ENCODE measurements at places on chromosomes 3 and 15. TPM values are rescaled to one million over a fixed set of nuclear protein-coding genes. Genes with fewer than 3 reads are reported as not detected.

Gene ZPLD1
- total RNA-seq = not detected

Gene LYZL4
- total RNA-seq = not detected

DNA sequence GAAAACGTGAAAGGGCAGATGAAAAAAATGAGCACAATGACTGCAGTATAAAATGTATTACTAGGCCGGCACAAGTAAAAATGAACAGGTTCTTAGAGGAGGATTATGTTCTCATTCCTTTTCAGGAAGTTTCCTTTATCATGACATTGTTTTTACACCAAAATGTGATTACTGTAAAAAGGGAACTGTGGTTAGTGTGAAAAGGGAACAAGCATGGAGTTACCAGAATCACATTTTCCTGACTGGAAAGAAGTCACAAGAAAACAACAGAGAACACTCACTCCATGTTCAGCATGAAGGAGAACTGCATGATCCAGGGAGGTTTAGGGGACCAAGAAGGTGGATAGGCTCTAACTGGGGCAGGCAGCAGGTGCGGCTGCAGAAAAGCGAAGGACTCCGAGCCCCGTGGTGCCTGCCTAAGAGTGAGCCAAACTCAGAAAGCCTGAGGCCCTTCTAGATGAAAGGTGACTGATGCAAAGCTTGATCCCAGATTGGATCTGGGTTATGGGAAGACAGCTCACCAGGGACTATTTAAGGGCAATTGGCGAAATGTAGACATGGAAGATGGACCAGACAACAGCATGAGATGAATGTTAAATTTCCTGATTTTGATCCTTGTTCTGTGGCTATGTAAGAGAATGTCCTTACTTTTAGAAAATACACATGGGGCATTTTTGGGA, 77.3 kb downstream of the CCR1 start:
- no peak for DNase-seq

Gene CPLX3
- total RNA-seq = not detected

DNA sequence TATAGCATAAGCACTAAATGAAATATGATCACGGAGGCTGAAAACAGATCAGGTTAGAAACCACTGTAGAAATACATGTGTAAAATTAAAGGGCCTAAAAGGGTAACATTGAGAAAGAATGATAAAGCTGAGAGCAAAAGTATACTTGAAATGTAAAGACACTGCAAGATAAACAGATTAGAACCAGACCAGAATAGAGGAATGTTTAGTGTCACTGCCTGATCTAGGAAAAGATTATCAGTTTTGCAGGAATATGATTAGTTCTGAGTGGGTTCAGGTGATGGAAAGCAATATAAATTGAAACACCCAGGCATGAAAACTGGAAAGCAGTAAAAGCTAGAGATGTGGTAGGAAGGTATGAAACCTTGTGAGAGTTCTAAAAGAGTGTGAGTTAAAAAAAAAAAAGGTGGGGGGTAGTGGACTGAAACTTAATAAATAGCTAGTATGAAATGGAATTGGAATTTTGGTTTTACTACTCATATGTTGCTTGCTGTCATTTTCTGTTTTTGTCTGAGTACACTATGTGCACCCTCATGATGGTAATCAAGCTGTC, 16.0 kb upstream of the C3orf38 start:
- DNase-seq = no peak

GRCh38 chr3:184578822-184579221, 17.2 kb downstream of the EPHB3 start:
- DNase-seq = no peak

Gene RBM5
- 169 TPM for total RNA-seq

Gene STAB1
- not detected for total RNA-seq

DNA sequence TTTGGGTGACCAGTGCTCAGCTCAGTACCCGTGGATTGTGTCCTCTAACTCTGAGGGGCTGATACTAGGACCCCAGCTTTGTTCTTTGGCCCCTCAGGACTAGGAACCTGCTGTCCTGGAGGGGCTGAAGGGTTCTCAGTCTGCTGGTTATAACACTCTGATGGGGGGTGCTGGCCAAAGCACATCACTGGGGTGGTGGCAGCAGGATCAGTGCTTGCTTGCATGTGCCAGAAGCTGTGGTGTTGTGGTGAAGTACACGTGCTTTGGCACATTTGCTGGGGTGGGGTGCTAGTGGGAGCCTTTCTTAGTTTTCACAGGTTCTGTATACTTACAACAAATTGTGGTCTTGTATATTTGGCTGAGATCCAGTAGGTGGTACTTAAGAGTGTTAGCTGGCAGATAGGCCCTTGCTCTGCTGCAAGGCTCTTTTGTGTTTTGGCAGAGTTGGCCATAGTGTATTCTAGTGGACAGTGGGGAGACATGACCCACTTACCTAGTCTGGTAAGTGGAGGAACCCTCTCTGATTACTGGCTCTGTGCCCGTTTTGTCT, 344.3 kb downstream of the EDEM1 start:
- DNase-seq = no peak

GRCh38 chr3:88076712-88077111, 17.7 kb downstream of the ZNF654 start:
- DNase-seq = no peak

- no peak for DNase-seq
Measured at GRCh38 chr3:3739330-3740060, 59.7 kb upstream of the LRRN1 start.

GRCh38 chr3:33006081-33006480, 54.6 kb downstream of the CCR4 start:
- peak; percentile 69 for DNase-seq

Gene FOXL2
- total RNA-seq = not detected

DNA sequence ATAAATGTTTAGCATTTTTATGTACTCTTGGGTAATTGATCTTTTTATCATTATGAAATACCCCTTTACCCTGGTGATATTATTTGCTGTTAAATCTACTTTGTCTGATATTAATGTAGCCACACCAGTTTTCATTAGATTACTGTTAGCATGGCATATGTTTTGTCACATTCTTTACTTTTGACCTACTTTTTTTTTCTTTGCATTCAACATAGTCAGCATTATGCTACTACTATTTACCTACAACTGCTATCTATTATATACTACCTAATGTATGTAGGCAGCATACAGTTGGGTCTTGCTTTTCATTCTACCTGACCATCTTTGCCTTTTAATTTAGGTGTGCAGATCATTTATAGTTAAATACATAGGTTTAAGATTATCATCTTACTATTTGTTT, 1429.6 kb upstream of the ALCAM start:
- DNase-seq = no peak

- DNase-seq = peak; percentile 57
Measured at GRCh38 chr15:28086175-28086703, 12.9 kb downstream of the OCA2 start.

Gene NTRK3
- total RNA-seq = not detected

DNA sequence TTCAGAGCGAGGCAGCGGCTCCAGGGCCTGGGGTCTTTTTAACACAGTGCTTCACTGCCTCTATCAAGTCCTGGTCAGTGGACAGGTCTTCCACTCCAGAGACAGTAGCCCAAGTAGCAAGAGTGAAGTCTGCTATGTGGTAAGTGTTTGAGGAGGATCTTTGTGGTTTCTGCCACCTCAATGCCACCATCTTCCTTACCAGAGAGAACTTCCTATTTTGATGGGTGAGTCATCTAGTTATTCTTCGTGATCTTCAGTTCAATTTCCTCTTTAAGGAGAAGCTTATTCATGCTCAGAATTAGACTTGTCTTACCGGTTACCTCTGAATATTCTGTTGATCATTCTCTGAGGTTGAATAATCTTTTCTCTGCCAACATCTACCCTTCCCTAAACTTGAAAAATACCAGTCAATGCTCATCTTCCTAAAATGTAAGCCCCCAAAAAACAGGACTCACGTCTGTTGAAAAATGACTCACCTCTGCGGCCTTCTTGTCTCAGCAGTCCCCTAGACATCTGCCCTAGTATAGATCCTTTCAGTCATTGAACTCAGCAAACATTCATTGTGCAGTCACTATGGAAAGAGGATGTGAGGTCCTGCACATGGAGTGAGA, 32.2 kb upstream of the BCL6 start:
- peak; percentile 75 for DNase-seq

DNA sequence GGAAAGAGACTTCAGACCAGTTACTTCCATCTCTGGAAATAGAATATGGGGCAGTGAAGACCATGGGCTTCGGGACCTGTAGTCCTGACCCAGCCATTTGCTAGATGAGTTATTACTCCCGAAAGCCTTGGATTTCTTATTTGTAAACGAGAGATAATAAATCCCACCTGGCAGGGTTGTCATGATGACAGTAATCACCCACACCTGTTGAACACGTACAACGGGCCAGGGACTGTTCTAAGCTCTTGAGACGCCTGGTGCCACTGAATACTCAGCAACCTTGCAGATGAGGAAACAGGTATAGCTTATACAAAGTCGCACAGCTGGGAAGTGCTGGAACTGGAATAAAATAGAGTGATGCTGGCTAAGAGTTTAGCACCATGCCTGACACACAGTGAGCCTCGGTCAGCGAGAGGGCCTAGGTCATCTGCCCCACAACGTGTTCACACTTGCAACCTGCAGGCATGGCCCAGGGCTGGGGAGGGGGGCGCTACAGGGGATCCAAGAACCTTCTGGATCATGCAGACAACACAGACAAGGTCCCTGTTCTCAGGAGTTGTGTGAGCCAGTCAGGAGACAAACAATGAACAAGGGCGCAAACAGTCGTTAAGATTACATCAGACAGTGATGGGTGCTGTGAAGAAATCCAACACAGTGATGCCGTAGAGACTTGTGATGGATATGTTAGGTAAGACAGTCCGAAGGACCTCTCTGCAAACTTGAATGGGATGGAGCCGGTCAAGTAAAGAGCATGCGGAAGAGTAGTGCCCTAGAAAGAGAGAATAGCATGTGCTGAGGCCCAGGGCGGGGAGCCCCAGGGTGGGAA, 89.2 kb downstream of the CORO2B start:
- no peak for DNase-seq

Gene NRROS
- 52.8 TPM for total RNA-seq

Gene GOLGA8S
- 0.38 TPM for total RNA-seq

Gene PSTPIP1
- 187 TPM for total RNA-seq

- no peak for DNase-seq
Measured at GRCh38 chr3:72798552-72799195, 49.6 kb downstream of the SHQ1 start.

GRCh38 chr15:75606711-75607699, 18.5 kb downstream of the SNUPN start:
- DNase-seq = peak; percentile 70

DNA sequence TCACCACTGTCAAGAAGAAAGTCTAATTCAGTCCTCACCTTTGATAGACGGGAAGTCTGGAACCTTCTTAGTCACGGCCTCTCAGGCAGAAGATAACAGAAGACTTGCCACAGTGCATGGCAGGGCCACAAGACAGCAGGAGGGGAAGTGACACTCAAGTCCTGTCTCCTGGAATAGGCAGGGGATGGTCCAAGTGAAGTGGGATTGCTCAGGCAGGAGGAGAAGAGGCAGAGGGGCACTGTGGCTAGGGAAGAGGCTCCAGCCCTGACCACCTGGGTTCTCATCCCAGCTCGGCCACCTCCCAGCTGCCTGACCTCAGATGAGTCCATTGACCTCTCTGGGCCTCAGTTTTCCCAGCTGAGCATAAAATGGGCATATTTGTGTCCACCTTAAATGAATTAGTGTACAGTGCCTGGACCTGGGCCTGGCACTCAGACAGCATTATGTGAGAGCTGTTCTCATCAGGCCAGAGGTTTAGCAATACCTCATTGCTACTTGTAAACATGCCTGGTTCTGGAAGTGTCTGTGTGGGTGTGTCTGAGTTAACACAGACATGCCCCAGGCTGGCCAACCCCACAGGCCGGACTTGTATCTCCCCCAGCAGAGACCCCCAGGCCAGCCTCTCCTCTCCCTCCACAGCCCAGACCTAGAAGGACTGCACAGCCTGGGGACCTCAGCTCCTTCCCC, 11.5 kb upstream of the PCSK6 start:
- no peak for DNase-seq

DNA sequence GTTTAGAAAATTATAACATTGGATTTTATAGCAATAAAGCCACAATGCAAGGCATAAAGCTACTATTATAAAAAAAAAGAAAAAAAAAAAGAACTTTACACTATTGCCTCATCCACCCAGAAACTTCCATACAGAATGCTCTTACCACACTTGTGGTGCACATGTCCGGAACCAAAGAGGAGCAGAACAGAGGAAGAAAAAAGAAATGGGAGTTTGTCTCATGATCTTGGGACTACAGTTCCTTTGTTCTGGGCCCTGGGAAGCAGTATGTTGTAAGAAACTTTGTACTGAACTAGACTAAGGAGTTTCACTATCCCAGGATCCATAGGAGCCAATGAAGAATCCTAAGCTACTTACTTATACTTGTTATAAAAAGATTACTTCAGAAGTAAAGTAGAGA, 36.1 kb downstream of the FMN1 start:
- DNase-seq = no peak

Gene AADACL2
- total RNA-seq = not detected
